ENCODE measurements at places on chromosomes 6 and 20.

DNA sequence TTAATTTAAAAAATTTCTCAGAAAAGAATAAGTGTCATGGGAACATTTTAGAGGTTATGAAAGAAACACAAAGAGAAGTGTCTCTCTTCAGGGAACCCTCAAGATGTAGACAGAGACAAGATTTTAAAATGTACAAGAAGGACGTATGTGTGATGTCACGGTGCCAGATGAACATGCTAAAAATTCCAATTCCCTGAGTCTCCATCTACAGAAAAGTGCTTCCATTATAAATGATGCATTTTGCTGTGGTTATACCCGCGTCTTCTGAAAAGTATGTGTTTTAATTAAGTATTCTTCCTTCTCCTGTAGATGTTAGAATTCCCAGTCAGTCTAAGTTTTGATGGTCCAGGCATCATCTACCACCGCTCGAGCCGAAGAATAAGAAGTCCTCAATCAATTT lies 489.1 kb downstream of the PREX1 start:
- no peak for DNase-seq

DNA sequence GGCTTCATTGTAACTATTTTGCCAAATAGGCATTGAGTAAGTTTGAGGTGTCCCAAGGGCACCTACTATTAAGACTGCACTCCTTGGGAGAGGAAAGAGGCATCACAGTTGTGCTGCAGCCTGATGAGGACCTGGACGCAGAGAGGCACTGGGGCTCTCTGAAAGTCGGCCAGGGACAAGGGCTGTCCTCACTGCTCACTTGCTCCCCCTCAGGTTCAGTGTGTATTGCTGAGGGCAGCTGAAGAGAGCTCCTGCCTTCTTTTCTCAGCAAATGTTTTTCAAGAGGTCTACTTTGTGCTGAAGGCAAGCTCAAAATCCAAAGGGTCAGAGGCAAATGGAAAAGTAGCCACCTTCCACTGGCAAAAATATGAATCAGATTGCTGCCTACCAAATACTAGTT lies 331.8 kb downstream of the RIMS1 start:
- no peak for DNase-seq

- no peak for DNase-seq
Observed at GRCh38 chr6:136284909-136285308, 4.7 kb downstream of the BCLAF1 start.

- no peak for DNase-seq
Observed at GRCh38 chr6:1786455-1787453, 177.0 kb downstream of the FOXC1 start.

DNA sequence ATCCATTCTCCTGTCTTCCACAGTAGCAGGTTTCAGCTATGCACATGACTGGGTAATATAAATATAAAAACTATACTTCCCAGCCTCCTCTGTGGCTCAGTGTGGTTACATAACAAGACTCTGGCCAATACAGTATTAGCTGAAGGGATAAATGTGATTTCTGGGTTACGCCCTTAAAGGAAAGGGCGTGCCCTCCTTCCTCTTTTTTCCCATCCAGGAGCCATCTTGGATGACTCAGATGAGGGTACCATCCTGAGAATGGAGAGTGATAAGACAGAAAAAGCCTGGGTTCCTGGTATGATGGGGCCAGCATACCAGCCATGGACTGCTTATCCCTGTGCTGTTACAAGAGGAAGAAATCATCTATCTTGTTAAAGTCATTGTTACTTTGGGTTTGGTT lies 123.3 kb downstream of the NFATC2 start:
- DNase-seq: no peak

DNA sequence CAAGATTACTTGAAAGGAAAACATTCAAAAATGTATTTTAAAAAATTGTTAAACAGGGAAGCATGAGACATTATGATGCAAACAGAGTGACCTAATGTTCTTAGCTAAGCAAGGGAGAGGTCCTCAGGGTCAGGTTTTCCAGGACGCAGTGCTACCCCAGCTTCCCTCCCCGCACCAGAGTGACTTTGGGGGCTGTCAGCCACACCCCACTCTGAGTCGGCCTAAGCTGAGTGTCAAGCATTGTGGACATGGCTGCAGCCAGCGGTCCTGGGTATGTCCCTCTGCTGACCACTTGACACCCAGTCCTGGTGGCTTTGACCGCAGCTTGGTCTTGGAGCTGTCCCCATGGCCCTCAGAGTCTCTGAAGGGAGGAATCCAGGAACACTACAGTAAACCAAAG lies 54.9 kb upstream of the CD93 start:
- no peak for DNase-seq

DNA sequence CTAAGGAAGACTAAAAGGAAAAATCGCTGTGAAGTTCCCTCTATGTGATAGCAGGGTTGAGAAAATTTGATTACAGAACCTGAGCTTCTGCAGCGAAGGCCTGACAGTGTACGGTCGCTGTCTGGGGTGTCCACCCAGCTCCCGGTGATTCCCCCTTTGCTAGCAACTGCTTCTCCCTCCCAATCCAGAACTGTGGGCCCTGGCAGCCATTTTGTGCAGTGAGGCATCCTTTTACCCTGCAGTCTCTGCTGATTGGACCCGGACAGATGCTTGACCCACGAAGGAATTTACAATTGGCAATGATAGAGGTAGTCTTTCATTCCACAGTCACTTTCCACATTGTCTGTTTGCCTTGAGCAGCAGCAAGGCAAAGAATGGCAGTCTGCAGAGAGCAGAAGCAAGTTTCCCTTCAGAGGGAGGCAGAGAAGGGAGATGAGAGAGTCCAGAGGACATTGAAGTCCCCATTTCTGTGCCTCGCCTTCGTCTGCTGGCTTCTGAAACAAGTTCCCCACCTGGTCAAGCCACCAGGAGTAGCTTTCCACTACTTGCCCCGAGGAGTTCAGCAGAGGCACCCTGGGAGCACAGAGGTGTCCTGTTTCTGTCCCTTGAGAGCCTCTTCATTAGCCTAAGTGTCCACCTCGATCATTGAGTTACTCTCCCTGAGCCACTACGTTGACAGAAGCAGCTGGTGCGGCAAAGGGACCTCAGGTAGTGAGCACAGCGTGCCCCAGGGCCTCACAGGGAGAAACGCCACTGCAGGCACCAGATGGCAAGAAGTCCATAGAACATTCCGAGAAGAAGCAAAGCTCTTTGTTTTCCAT lies 370.3 kb downstream of the NRN1 start:
- DNase-seq: no peak

GRCh38 chr6:73348550-73349204 lies 5.4 kb downstream of the DPPA5 start:
- DNase-seq: no peak

DNA sequence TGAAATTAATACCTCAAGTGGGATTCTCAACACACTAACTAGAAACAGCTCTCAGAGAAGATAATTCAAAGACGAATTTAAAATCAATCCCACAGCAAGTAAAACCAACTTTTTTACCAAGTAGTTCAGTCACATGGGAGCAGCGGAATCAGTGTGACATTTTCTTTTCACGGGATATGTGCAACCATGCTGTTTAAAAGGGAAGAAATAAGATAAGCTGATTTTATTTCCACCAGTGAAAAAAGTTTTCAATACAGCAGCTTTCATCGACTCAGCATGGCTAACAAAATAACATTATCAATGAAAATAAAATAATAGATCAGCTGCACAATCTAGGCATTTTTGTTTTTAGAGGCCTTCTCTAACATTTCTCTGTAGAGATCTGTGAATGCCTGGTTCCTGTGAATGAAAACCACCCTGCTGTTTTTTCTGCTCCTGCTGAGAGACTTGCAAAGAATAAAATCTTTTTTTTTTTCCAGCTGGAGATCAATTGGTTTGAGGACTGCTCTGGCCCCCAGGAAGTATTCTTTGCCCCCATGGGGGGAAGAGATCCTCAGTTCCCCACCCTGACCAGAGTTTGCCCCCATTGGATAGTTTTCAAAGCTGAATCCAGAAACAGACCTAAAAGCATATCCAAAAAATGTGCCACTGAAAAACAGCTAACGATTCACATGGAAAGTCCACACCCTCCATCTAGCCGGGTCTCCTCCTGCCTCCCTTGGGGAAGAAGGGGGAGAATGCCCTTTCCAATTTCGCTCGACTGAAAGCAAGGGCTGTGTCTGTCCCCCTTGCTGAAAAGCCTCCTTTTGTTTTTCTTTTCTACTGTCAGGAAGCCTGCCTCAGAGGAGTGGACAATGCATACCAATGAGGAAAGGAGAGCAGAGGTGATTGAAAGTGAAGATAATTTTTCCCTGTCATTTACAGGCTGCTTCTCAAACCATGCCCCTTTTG lies 317.6 kb downstream of the PRKN start:
- no peak for DNase-seq

DNA sequence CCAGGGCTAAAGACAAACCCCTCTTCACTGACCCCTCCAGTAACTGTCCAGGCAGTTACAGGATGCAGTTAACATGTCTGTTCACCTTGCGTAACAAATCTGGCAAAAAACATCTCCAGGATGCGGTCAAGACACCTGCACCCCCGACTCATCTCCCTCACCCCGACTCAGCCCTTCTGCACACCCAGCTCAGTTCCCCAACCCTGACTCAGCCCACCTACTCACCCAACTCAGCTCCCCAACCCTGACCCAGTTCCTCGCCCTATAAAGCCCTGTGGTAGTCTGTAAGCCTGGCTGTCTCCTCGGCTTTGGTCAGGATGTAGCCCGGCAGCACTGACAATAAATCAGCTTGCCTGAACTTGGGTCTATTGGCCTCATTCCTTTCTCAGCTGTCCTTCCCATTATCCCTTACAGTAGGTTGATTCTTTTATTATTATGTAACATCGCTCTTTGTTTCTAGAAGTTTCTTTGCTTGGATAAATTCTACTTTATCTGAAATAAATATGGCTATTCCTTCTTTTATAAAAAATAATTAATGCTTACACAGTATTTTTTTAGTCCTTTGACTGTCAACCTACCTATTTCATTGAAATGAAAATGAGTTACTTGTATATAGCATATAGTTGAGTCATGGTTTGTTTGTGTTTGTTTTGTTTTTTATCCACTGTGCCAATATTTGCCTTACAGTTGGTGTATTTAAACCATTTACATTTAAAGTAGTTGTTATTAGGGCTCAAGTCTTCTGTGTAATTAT lies 12.9 kb upstream of the ADTRP start:
- DNase-seq: no peak

GRCh38 chr20:37777012-37777950 lies 83.5 kb downstream of the CTNNBL1 start:
- DNase-seq: no peak

DNA sequence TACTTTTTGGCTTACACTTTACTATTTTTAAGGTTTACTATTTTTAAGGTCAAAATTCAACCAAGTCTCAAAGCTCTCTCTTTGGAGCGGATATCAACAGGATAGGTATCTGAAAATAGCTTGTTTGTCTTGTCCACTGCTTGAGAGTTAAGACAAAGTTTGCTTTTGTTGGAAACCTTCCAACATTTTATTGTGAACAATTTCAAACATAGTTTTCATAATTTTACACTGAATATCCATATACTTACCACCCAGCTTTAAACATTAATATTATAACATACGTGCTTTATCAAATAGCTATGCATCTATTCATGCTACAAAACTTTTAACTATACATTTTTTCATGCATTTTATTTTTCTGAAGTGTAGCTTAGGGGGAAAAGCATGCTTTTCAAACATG lies 109.9 kb downstream of the FYN start:
- DNase-seq: no peak

- DNase-seq: no peak
Observed at GRCh38 chr20:59032713-59033059, 551 bp upstream of the ATP5F1E start.

DNA sequence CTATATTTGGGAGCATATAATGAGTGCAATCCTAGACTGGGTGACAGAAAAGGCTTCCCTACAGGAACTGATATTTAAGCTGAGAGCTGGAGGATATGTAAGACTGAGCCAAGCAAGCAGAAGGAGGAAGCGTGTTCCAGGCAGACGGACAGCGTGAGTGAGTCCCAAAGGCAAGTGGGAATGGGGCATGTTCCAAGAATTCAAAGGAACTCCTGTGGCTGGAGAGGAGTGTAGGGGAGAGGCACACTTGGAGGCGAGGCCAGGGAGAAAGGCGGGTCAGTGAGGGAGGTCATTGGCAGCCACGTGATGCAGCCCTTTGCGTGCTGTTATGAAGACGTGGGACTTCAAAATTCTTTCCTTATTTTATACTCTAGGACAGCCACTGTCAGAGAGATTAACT lies 27.9 kb upstream of the SGK1 start:
- no peak for DNase-seq

GRCh38 chr6:156988276-156989158 lies 211.3 kb downstream of the ARID1B start:
- DNase-seq: no peak

GRCh38 chr6:168165373-168165772 lies 86.4 kb upstream of the FRMD1 start:
- DNase-seq: no peak

GRCh38 chr6:145829102-145829501 lies 14.5 kb upstream of the FBXO30 start:
- DNase-seq: no peak

- no peak for DNase-seq
Observed at GRCh38 chr6:25326126-25326525, 47.0 kb downstream of the CARMIL1 start.

GRCh38 chr6:155604991-155605390 lies 149.4 kb upstream of the NOX3 start:
- no peak for DNase-seq

- no peak for DNase-seq
Observed at GRCh38 chr6:135703621-135704020, 147.9 kb upstream of the PDE7B start.

DNA sequence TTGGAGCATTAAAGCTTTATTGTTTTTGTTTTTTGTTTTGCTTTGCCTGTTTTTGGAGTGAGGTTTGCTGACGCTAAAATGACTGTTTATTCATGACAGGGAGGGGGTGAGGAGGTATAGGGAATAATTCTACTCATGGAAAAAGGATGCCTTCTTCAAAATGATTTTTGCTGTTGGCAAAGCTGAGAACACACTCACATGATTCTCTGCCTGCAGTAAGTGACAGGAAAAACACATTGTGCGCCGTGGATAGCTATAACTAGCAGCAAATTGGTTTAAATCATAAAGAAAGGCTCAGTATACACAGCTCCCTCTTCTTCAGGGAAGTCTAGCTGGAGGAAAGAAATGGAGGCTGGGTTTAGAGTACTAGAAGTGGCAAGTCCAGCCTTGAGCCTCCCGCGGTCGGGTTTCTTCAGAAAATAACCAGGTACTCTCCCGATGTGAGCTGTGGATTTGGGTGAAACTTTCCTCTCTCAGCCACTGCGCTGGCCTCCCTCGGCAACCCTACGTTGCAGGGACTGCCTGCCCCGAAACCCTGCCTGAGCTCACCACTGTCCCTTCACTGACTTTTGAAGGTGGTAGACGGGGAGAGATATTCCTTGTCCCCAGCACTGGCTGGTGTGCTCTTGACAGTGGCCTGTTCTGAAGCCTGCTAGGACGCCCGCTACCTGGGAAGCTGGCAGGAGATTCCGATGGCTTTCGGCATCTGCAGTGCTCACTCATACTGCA lies 278.2 kb downstream of the NRN1 start:
- DNase-seq: no peak

DNA sequence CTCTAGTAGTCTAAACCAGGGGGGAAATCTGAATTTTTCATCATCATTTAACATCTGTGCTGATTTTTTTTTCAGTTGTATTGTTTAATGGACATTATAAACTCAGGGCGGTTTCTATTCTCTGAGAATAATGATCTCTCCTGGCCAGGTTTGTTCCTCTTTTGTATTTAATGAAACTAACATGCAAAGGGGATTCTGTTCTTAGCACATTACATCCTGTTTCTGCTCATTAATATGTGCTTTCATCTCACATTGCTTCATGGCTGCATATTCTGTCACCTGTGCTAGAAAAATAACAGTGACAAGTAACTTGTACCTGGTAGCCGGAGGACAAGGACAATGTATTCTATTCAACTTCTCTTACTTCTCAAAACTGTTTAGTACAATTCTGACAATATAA lies 806 bp downstream of the HLA-DOB start:
- DNase-seq: no peak

GRCh38 chr6:158954753-158955152 lies 45.2 kb downstream of the RSPH3 start:
- no peak for DNase-seq
